ENCODE measurements at places on chromosomes 12 and 14.

GRCh38 chr12:96337953-96338352 is 62.3 kb downstream of the CDK17 start:
- DNase-seq, result no peak

DNA sequence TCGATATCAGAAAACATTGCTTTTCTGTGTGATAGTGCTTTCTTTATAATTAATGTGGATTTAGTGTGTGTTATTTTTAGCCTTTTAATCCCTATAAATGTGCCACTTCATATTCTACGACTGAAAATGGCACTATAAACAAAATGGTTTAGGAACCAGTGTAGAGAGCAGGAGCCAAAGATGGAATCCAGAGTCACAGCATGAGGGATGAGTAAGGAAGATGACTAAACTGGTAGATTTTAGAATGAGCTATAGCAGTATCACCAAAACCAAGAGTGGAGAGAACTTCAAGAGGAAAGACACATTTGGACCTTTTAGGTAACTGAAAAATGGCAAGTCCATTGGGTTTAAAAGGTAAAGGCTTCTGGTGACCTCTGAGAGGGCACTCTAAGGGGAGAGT is 887.2 kb downstream of the NRXN3 start:
- no peak for DNase-seq

- DNase-seq, result no peak
Observed at GRCh38 chr12:10719482-10719881, 3.6 kb downstream of the YBX3 start.

DNA sequence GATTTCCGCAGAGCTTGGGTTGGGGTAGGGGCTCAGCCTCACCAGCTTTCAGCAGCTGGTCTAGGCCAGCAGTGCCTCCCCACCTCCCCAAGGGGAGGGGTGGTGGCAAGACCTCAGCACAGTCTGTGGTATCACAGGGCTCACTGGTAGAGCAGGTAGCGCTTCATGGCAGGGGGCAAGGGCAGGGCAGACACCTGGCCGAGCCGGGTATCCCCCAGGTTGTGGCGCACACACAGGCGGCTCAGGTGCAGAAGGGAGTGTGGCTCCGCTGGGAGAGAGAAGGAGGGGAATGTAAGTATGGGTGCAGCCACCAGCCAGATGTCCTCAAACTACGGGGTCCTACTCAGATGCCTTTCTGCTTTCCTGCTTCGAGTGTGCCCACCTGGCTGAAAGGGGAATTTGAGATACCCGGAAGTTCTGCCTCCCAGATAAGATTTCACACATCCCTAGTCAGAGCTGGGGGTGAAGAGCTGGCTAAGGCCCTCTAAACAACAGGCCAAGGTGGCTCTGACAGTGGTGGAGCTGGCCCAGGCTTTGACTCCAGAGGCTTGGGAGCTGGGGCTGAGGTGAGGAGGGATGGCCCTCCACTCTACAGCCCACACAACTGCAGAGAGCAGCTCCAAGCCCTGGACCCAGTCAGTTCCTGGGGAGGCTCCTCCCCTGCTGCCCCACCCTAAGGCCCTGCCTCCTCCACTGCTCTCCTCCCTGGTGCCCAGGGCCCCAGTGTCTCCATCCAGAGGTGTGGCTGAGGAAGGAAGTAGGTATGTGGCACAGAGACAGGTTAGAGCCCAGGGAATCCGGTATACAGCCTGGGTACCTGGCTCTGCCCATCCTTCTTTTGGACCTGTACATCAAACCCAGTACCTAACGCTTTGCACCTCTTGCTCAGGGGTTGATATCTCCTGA is 1.8 kb downstream of the SPSB2 start:
- DNase-seq, result no peak

GRCh38 chr12:88994971-88995370 is 357.3 kb downstream of the DUSP6 start:
- DNase-seq, result no peak

DNA sequence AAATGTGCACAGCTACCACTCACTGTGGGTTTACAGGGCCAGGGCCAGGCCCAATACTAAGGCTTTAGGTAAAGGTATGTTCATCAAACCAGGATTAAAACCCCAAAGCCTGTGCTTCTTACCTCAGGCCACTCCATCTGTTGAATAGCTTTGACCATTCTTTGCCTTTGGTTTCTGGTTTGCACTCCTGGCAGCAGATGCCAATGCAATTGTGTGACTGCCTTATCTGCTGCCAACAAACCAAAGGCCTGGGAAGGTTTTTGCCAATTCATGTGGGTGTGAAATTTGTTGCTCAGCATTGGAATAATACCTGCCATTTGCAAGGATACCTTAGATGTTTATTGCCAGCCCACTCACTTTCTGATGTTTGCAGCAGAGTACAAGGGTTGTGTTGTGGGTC is 221.6 kb downstream of the C12orf75 start:
- no peak for DNase-seq

GRCh38 chr14:43172899-43173548 is 1334.1 kb downstream of the FSCB start:
- DNase-seq, result no peak

DNA sequence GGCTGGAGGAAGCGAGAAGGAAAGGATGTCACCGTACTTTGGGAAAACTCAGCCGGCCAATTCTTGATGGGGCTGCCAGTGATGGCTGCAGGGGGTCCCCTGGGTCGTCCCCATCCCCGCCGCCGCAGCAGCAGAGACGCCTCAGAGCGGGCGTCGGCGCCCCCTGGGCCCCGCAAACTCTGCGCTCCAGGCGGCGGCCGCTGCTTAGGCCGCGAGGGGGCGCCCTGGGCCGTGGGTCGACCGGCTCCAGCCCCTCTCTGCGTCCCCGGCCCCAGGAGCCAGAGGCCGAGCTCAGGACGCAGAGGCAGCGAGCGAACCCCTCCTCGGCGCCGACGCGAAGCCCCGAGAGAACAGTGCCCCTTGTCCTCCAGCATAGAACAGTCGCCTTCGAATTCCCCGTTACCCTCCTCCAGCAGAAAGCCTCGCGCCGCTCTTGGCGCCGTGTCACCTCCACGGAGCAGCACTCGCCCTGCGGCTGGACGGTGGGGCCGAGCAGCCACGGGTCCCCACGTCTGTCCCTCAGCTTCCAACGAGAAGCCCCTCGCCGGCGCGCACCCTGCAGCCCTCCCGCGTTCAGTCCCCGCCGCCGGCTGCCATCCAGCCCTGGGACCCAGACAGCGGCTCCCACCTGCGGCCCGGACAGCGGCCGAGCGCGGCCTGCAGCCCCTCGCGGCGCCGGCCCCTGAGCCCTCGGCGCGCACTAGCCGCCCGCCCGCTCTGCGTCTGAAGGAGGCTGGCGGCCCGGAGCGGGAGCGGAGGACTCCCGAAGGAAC is 106.6 kb downstream of the PRICKLE1 start:
- peak; percentile 14 for DNase-seq

DNA sequence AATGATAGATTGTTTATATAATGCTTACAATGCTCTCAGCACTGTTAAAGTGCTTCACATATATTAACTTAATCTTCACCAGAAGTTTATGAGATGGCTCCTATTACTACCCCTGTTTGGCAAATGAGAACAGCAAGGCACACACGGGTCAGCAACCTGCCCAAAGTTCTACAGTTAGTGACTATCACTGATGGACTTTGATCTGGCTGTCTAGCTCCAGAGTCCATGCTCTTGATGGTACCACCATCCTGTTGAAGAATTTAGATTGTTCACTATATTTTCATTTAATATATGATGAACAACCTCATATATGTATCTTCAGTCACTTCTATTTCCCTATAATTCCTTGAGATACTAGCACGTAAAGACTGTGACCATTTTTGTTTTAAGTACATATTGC is 10.6 kb downstream of the GLIPR1 start:
- DNase-seq, result no peak

GRCh38 chr14:69558774-69559173 is 15.9 kb downstream of the CCDC177 start:
- DNase-seq, result no peak

DNA sequence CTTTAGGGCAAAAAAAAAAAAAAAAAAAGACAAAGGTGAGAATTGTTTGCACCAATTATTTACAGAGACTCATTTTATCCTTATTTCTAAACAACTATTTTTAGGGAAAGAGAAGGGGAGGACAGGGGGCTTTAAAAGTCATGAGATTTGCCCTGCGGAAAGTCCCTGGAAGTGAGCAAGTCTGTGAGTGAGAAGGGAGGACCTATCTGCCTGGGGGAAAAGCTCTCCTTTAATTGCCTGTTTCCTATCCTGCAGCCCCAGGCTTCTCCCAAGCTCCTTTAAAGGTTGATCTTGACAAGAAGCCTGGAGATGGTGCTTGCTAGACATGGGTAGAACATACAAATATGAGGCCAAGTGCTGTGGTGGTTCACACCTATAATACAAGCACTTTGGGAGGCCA is 8.3 kb upstream of the CHST11 start:
- no peak for DNase-seq

DNA sequence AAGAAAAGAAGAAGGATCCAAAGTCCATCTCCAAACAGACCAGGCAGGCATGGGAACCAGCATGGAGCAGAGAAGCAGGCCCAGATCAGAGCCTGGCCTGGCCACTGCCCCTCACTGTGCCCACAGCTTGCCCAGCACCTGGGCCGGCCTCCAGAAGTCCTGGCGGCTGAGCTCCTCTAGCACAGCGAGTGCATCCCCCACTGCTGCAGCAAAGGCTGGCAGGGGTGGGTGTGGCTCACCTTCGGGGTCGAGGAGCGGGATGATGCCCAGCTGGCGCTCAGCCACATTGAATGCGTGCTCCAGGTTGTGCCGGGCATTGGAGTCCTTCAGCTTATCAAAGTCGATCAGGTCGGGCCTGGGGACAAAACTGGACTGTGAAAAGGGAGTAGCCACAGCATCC is 78.7 kb downstream of the SPTB start:
- no peak for DNase-seq

DNA sequence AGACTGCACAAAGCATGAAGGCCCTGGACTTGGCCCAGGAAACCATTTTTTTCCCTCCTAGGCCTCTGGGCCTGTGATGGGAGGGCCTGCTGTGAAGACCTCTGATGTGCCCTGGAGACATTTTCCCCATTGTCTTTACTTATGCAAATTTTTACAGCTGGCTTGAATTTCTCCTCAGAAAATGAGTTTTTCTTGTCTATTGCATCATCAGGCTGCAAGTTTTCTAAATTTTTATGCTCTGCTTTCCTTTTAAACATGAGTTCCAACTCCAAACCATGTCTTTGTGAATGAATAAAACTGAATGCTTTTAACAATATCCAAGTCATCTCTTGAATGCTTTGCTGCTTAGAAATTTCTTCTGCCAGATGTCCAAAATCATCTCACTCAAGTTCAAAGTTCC is 43.7 kb upstream of the TRHDE start:
- no peak for DNase-seq

DNA sequence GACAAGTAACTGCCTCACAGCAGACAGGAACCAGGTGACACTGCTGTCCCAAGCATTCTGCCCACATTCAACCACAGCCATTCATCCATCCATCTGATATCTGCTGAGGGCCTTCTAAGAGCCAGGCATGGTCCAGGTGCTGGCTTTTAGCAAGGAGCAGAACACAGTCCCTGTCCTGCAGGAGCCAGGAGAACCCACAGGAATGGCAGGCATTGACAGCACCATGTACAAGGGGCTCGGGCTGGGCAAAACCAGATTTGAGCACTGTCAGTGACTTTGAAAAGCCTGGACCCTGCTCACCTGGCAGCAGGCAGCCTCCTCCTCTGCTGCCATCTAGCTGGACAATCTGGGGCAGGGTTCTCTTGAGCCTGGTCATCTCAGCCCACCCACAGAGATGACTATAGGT is 137.0 kb downstream of the ZFP36L1 start:
- no peak for DNase-seq

DNA sequence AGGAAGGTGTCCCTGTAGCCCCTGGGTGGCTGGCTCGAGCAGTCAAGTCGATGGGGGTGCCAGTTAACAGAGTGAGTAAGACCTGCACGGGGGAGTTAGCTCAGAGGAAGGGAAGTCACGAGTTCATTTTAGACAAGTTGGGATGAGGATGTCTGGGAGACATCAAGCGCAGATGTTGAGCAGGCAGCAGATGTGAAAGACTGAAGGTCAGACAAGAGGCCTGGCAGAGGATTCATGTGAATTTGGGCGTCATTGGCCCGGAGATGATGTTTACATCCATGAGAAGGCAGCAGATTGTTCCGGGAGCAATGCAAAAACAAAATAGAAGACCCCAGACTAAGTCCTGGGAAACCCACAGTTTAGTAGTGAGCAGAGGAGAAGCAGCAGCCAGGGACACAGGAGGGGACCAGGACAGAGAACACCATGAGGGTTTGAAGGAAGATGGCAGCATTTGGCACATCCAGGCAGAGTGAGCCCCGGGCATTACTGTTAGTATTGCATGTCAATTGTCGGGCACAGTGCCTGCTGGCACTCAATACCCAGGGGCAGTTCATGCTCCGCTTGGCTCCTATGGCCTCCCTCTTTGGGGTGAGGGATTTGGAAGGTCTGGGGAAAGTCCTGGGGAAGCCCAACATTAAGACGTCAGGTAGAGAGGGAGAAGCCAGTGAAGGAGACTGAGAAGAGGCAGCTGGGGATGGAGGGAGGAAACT is 15.1 kb downstream of the LTBP2 start:
- DNase-seq, result no peak

- DNase-seq, result no peak
Observed at GRCh38 chr12:108468196-108468968, 46.7 kb upstream of the FICD start.

DNA sequence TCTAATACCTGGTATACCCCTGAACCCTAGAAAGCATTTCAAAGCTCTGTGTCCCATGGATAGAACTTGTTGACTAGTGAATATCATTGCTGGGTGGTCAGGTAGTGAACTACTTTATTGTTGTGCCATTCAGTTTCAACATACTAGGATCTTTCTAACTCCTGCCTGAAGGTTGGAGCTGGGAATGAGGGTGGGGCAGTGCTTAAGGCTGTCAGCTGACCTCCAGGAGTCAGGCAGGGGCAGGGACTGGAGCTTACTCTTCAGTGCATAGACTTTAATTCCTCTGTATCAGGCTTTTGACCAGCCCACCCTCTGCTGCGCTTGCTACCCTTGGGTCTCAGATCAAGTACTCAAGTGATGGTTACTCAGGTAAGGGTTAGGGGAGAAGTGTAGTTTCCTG is 102.6 kb upstream of the RFX4 start:
- no peak for DNase-seq

GRCh38 chr12:124581307-124582107 is 14.1 kb upstream of the NCOR2 start:
- no peak for DNase-seq

DNA sequence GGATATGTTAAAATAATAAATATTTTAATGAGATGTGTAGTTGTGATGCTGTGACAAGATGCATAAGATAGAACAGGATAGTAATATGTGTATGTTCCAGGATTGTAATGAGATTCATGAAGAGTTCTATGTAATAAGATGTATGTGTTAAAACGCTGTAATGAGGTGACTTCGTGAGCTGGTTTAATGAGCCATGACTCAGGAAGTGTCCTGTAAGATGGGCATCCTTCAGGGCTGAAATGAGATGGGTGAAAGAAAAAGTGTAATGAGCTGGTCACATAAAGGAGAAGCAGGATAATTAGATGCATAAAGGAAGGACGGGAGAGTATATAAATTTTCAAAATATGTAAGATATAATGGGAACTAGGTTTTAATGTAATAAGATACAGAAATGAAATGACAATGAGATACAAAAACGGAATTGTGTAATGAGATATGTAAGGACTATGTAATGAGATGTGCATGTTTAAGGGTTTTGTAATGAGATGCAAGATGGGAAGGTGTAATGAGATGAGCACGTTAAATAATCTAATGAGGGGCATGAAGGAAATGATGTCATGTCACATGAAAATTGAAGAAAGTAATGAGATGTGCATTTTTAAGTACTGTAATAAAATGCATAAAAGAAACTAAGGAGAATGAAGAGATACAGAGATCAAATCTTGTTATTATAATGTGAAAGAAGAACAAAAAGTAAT is 524.8 kb upstream of the STXBP6 start:
- DNase-seq, result no peak

- peak; percentile 30 for DNase-seq
Observed at GRCh38 chr14:102088012-102088792, 1.4 kb upstream of the HSP90AA1 start.

- DNase-seq, result no peak
Observed at GRCh38 chr12:111759271-111759670, 7.5 kb upstream of the ALDH2 start.
